ENCODE measurements at places on chromosomes 3 and 15. TPM values are rescaled to one million over a fixed set of nuclear protein-coding genes. Genes with fewer than 3 reads are reported as not detected.

Gene HEG1
- total RNA-seq = 59.7 TPM

Gene PARP15
- total RNA-seq = not detected

Gene TRIM42
- total RNA-seq = not detected

Gene RBP2
- not detected for total RNA-seq

Gene ARHGEF26
- 4.1 TPM for total RNA-seq

Gene GOLGA6B
- not detected for total RNA-seq

Gene SNURF
- total RNA-seq = 3.0 TPM

Gene PIERCE2
- 6.5 TPM for total RNA-seq

Gene WWTR1
- total RNA-seq = 36.4 TPM

Gene UBA7
- 46.1 TPM for total RNA-seq

Gene GCNT3
- 1.6 TPM for total RNA-seq

Gene GOLGA6A
- total RNA-seq = not detected

Gene DLL4
- 0.10 TPM for total RNA-seq

Gene PCOLCE2
- 26.5 TPM for total RNA-seq

Gene IQCH
- 4.3 TPM for total RNA-seq

Gene LMLN
- total RNA-seq = 7.1 TPM

Gene IQCF5
- total RNA-seq = not detected

Gene TRIM71
- total RNA-seq = not detected

Gene RHCG
- not detected for total RNA-seq

Gene TRH
- not detected for total RNA-seq

Gene CYP1A1
- total RNA-seq = 3.3 TPM

Gene ECE2
- not detected for total RNA-seq

Gene IL12A
- 0.25 TPM for total RNA-seq

Gene SLC2A2
- 0.12 TPM for total RNA-seq

Gene FOXB1
- not detected for total RNA-seq

Gene HLTF
- total RNA-seq = 110 TPM

Gene GASK1A
- total RNA-seq = 2.6 TPM

Gene MKRN2OS
- total RNA-seq = not detected

Gene NR2E3
- total RNA-seq = not detected

Gene GPR149
- not detected for total RNA-seq

Gene ACKR2
- total RNA-seq = 0.02 TPM

Gene NR2F2
- total RNA-seq = 37.8 TPM

Gene GPR87
- total RNA-seq = 0.66 TPM

Gene STAC
- 22.3 TPM for total RNA-seq

Gene CSTA
- 0.30 TPM for total RNA-seq

Gene TMEM207
- not detected for total RNA-seq

Gene TMEM212
- not detected for total RNA-seq

Gene RETNLB
- total RNA-seq = not detected

Gene TMC3
- total RNA-seq = not detected

Gene WDR93
- total RNA-seq = 0.25 TPM

Gene FBLN2
- 0.30 TPM for total RNA-seq

Gene SPCS1
- total RNA-seq = 310 TPM

Gene CFAP92
- total RNA-seq = not detected

Gene MCTP2
- 0.91 TPM for total RNA-seq

Gene SOX2
- total RNA-seq = 1.6 TPM

Gene NR1D2
- total RNA-seq = 23.0 TPM

Gene RASL12
- not detected for total RNA-seq
